Glutamatergic neuron (in vitro differentiated cells): ENCODE measurements at places on chromosomes 6 and 20.

GRCh38 chr6:143399176-143399575 is 51.3 kb downstream of the ADAT2 start:
- DNase-seq, result no peak

GRCh38 chr20:17614812-17615644 is 45.2 kb downstream of the DSTN start:
- peak; percentile 14 for DNase-seq

- no peak for DNase-seq
Observed at GRCh38 chr20:32993496-32994050, 10.7 kb downstream of the SUN5 start.

GRCh38 chr6:9851541-9852380 is 563.1 kb downstream of the TFAP2A start:
- no peak for DNase-seq

- no peak for DNase-seq
Observed at GRCh38 chr20:15576411-15576810, 996.8 kb downstream of the KIF16B start.
